ENCODE measurements at places on chromosomes 2 and 18.

GRCh38 chr2:66840321-66841002 is 405.5 kb downstream of the MEIS1 start:
- DNase-seq: no peak

DNA sequence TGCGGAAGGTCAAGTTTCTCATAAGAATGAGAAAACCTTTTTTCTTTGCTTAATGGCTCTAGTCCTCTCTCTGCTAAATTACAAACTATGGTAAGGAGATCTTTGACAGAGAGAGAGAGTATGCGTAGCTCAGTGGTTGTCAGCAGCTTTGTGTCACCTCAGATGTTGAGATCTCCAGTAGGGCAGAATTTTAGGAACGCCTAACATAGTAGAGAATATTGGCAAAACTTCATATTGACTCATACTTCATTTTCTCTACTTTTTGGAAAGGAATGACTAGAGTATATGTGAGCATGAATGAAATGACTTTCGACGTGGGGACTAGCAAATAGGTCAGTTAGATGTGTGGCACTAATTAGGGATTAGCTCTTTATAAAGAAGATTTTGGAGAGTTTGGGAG is 64.0 kb downstream of the WDR7 start:
- DNase-seq: no peak

DNA sequence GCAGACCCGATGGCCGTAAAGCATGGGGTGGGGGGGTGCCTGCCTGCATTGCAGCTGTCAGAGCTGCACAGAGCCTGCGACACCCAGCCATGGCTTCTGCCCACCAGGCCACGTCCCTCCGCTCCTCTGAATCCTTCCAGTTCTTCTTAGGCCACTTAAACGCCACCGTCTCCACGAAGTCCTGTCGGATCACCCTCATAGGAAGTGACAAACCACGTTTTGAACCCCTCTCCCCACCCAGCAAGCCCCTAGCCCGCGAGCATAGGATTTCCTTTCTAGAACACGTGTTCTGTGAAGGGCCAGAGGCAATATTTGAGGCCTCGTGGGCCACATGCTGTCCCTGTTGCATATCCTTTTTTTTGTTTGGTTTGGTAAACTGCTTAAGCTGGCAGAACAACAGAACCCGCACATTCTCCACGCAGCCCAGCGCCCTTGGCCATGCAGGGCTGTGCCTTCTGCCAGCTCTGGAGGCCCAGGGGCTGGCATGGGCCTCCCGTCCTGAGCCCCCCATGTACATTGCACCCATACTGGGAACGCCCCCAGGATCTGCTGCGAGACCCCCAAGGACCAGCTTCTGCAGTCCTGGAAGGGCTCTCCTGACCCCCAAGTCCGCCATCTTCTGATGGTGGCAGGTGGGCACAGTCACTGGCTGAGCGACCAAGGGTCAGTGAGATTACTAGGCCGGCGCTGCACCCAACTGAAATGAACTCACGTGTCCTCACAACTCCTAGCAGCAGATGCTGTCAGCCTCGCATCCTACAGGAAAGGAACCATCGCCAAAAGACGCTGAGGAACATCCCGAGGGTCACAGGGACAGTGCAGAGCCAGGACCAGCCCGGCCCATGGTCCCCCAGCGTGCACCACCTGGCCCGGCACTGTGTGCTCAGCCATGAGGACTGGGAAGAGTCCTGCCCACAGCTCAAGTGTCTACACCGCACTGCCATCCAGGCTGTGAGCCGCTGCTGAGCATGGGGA is 35.1 kb downstream of the ADI1 start:
- no peak for DNase-seq

DNA sequence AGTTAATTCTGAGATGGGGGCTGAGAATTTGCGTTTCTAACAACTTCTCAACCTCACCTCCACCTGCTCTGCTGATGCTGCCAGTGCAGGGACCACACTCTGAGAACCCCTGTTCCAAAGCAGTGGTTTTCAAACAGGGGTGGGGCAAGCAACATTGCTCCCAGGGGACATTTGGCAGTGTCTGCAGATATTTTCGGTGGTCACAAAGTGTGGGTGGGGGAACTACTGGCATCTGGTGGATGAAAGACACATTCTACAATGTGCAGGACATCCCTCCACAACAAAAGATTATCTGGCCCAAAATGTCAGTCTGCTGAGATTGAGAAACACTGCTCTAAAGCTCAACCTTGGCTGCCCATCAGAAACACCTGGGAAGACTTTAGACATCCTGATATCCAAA is 188.7 kb upstream of the SATB2 start:
- no peak for DNase-seq

DNA sequence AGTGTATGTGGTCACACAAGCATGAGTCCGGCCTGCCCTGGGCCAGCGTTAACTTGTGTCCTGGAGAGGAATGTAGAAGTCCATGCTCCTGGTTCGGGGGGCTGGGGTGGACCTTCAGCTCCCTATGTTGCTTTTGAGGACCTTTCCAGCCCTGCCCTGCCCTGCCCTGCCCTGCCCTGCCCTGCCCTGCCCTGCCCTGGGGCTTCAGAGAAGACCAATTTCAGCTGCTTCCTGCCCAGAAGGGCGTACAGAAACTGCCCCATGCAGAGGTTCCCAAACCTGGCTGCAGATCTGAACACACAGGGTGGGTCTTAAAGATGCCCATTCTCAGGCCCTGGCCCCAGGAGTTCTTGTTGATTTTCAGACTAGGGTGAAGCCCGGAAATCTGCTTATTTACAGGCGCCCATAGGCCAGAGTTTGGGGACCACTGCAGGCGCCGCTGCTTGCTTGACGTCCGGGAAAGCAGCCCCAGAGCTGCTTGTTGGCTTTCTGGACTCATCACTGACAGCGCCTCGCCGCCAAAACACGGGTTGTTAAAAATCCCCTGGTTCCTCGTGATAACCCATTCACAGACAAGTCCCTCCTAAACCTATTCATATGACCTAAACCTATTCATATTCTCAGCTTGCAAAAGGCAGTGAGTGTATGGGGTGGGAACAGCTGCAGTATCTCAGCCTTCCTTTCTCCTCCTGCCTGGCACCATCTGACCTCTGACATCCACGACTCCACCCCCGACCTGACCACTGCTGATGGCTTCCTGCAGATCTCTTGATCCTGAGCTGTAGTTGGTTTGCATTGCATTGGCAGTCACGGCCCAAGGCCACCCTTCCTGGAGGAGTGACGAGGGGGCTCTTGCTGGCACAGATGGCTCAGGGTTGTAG is 198.3 kb downstream of the GLI2 start:
- DNase-seq: no peak

DNA sequence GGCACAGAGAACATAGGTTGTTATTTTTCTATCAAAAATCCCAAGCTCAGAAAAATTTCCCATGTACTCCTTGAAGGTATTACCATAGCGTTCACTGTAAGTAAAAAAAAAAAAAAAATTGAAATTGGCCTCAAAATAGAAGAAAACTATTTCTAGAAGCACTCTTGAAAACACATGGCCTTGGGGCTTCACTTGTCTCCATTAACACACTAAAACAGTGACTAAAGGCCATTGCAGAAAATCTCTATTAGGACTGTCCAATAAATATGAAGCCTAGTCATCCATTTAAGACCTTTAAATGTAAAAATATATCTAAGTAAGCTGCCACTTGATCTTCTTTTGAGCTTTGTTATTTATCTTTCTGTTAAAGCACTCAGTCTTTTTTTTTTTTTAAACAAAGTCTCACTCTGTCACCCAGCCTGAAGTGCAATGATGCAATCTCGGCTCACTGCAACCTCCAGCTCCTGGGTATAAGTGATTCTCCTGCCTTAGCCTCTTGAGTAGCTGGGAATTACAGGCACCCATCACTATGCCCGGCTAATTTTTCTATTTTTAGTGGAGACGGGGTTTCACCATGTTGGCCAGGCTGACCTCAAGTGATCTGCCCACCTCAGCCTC is 35.8 kb downstream of the CCDC68 start:
- DNase-seq: no peak

GRCh38 chr2:28030600-28030999 is 140.1 kb downstream of the BABAM2 start:
- no peak for DNase-seq

DNA sequence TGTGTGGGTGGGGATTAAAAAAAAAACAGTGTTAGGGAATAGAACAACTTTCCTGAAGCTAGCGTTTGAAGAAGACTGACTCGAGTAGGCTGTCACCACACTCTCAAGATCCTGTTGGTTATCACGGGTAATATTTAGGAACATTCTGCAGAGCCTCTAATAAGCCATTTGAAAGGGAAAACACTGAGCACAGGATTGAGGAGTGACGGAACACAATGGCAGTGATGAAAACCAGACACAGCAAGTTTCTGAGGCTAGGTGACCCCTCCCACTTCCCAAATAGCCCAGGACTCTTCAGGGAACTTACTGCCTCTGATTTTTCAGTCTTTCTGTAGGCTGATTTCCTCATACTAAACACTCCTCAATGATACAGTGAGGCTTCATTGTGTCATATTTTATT is 88.2 kb upstream of the TMEM200C start:
- DNase-seq: no peak

- DNase-seq: no peak
Measured at GRCh38 chr2:223051693-223052289, at the start of gene KCNE4. KCNE4 (plus strand) TSS chr2:223052190; CDS start chr2:223052831, 641 bp downstream.

All from NCI-H1694 treated with DMSO at 0.1 percent for 48 hours (cell line).